ENCODE measurements at places on chromosomes 6 and 20.

DNA sequence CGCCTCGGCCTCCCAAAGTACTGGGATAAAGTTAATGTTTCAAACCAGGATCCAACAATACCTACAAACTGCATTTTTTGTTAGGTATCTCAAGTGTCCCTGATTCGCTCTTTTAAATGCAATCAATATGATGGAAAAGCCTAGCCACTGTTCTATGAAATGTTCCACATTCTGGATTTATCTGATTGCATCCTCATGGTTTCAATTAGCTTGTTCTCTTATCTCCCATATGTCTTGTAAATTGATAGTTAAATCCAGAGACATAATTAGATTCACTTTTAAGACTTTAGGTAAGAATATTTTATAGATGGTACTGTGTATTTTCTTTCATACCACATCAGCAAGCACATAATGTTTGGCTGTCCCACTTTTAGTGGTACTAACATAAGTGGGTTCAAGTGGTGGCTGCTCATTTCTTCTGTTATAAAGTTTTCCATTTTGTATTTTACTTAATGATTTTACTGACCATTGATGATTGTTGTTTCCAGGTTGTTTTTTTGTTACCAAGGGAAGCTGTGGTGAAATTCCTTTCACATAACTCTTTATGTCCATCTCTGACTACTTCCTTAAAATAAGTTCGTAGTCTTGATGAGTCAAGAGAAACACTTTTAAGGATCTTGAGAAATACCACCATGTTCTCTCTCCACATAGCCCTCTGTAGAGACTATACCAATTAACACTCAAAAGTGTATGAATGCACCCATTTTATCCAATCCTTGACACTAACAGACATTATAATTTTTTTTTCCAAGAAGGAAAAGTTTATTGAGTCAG is 40.5 kb downstream of the RNGTT start:
- DNase-seq: no peak

GRCh38 chr20:50053362-50054230 is 59.4 kb downstream of the UBE2V1 start:
- DNase-seq: no peak

DNA sequence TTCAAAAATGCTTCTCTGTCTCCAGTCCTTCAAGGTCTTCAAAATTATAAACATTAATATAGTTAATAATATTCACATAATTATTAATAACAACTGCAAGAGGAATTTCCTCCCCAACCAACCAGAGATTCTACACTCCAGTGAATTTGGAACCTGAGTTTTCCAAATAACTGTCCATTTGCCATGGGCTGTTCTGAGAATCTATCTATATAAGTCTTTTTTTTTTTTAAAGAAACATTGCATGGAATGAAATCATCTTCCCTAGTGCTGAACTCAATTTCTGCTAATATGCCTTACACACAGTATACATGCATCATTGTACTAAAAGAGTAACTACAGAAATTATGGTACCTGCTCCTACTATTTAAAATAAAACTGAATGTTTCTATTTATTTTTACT is 113.9 kb downstream of the SLC22A3 start:
- no peak for DNase-seq

DNA sequence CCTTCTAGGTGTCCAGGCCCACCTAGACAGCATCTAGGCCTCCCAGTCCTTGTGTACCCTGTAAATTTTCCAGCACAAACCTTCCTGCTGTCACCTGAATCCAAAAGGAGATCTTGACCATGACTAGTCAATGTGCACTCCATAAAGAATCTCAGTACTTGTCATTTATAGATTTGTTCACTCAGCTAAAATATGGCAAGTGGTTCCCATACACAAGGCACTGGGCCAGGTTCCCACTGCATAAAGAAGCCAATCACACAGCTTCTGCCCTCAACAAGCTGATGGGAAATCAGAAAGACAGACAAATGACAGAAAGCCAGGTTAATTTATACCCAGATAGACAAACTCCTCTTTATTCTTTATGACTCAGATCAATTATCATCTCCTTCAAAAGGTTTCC is 526.8 kb downstream of the CD83 start:
- DNase-seq: no peak

GRCh38 chr6:72959821-72960220 is 265.5 kb downstream of the KHDC1L start:
- DNase-seq: peak; percentile 77

- DNase-seq: no peak
Observed at GRCh38 chr6:122749451-122750050, 30.0 kb upstream of the FABP7 start.

GRCh38 chr6:53134601-53135235 is 13.9 kb downstream of the GCM1 start:
- peak; percentile 26 for DNase-seq

- no peak for DNase-seq
Observed at GRCh38 chr6:33372526-33373123, 19.0 kb upstream of the KIFC1 start.

DNA sequence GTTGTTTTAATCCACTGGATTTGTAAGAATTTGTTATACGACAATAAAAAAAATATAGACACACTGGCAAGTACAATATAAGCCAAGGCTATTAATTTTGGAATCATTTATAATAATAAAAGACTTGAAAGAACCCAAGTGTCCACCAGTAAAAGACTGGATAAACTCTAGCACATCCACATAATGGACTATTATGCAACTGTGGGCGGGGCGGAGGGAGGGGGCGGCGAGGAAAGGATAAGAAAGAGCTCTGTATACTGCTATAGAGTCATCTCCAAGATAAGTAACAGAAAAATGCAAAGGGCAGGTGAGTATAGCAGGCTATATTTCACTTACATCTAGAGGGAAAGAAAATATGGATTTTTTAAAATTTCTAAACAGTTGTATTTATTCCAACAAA is 123.3 kb downstream of the TBC1D32 start:
- no peak for DNase-seq

GRCh38 chr6:29976253-29976587 is 33.9 kb downstream of the HLA-A start:
- DNase-seq: no peak

GRCh38 chr6:136289327-136289578 is 393 bp downstream of the BCLAF1 start:
- peak; percentile 93 for DNase-seq

GRCh38 chr20:44187054-44187771 is at the start of gene JPH2:
Gene JPH2 (minus strand): TSS chr20:44187188. CDS start chr20:44186705, 483 bp downstream.
- DNase-seq: peak; percentile 55

DNA sequence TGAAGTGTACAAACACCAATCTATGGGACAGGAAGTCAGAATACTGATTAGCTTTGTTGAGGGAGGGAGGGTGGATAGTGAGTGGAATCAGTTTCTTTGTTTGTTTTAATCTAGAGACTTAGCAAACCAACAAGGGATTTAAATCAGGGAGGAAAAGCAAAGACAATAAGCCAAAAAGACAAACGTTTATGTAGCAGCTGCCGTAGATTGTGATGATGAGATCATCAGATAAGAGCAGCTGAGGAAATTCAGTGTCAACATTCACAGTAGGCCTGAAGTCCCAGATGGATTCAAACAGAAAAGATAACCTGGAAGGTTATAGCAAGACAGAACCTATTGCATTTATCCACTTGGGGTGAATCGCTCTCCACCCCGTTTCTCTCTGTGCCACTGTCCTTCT is 104.9 kb upstream of the SYNDIG1 start:
- DNase-seq: no peak

DNA sequence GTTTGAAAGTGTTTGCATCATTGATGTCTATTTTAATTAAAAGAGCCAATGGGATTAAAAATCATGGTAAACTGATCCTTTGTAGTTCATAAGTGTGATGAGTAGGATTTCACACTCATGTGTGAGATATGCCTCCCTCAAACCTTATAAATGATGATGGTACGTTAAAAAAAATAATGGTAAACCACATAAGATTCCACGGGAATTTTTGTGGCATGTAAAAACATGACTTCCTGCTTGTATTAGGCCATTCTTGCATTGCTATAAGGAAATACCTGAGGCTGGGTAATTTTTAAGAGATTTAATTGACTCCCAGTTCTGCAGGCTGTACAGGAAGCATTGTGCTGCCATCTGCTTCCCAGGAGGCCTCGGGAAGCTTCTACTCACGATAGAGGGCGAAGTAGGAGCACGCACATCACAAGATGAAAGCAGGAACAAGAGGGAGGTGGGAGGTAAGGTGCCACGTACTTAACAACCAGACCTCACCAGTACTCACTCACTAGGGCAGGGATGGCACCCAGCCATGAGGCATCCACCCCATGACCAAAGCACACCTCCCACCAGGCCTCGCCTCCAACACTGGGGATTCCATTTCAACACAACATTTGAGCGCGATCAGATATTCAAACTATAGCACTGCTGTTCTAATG is 187.6 kb upstream of the QKI start:
- no peak for DNase-seq

DNA sequence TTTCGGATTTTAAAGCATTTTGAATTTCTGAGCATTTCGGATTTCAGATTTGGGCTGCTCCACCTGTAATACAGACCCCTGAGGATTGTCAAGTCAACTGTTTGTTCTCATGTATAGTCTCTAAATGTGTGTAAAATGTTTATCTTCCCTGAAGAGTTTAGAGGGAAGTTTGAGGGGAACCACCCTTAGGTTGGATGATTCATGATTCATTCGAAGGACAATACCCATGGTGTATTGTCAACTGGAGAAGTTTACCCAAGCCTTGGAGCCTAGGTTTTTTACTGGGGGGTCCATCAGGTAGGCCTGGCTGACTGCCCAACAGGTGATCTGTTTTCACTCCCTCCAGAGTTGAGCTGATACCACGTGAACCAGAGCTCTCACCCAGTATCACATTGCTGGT is 18.9 kb downstream of the GSTA4 start:
- no peak for DNase-seq

- DNase-seq: no peak
Observed at GRCh38 chr20:24362080-24362479, 107.3 kb upstream of the SYNDIG1 start.

GRCh38 chr6:157025437-157025836 is 248.3 kb downstream of the ARID1B start:
- DNase-seq: no peak

DNA sequence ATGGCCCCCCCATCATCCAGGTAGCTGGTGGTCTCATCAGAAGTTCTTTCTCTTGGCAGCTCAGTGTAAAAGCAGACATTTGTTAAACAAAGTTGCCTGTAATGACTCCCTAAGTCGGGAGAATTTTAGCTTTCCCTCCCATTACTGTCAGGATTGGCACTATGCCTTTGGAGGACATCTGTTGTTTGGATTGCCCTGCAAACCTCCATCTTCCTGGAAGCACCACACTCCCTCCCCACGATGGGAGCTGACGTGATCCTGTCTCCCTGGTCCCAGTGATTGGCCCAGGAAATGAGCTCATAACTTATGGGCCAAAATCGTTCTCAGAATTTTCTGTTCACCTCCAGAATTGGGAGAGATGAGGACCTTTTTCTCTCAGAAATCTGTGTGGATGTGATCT is 42.6 kb upstream of the CNR1 start:
- DNase-seq: no peak

DNA sequence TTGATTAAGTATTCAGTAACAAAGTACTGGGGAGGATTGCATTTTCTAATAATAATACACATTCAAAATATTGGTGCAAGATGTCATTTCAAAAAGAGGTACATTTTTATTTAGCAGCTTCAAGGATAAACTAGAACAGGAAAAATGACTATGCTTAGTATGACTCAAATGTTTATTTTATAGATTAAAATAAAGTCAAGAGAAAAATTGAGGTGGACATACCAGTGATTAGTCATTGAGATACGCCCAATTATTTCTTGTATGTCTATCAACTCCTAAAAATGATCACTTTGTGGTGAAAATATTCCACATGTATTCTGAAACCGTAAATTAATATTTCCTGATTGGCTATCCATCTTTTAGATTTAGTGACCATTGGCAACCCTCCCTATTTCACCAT is 96.7 kb downstream of the PHF3 start:
- DNase-seq: no peak

DNA sequence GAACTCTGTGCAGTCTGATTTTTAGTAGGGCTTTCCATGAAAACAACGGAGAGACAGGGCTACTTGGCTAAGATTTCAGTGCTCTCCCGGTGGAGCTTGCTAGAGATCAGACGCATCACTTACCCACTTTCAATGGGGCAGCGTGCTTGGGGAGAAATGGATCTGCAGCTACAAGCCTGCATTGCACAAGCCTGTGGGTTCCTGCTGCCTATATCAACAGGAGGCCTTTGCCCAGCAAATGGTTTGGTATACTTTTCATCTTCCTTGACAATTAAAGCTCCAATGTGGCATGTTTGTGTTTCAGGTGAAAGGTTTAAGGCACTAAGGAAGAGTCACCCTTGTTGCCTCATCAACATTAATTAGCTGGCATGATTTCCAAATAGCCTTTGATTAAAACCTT is 136.0 kb upstream of the FOXQ1 start:
- DNase-seq: no peak

DNA sequence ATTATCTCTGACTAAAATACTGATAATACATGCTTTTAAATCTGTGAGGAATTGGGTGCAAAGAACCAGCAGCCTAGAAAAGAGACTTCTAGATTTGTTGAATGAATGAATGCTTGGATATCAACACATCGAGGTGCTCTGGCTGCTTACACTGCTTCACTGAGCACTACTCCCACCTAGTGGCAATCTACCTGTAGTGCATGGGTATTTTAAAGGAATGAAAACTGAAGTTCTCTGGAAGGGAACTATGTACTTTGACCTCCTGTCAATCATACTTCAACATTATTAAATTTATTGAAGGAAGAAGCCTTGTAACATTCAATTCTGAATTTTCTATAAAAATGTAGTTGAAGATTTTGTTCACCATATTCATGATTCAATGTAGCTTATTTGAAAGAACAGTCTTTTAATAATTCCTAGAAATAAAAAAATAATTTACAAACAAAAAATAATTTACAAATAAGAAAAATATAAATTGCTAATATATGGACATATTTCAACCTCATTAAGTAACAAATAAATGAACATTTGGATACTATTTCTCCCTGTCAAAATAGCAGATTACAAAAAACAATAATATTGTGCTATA is 111.2 kb upstream of the MMS22L start:
- peak; percentile 68 for DNase-seq

- DNase-seq: no peak
Observed at GRCh38 chr20:24277196-24277595, 192.2 kb upstream of the SYNDIG1 start.

GRCh38 chr6:118810420-118811027 is 83.4 kb upstream of the ASF1A start:
- DNase-seq: no peak

GRCh38 chr6:13633343-13633742 is 18.2 kb downstream of the NOL7 start:
- no peak for DNase-seq

GRCh38 chr20:5539691-5540090 is 210.5 kb upstream of the SHLD1 start:
- DNase-seq: no peak

- DNase-seq: peak; percentile 48
Observed at GRCh38 chr6:56528412-56528841, 114.3 kb downstream of the DST start.

- no peak for DNase-seq
Observed at GRCh38 chr6:124949706-124950105, 12.5 kb upstream of the RNF217 start.

- DNase-seq: no peak
Observed at GRCh38 chr20:15916623-15917022, 656.6 kb downstream of the KIF16B start.
